ENCODE measurements at places on chromosomes 2 and 18.

GRCh38 chr2:236803621-236804020 lies 234.0 kb downstream of the ACKR3 start:
- no peak for DNase-seq

DNA sequence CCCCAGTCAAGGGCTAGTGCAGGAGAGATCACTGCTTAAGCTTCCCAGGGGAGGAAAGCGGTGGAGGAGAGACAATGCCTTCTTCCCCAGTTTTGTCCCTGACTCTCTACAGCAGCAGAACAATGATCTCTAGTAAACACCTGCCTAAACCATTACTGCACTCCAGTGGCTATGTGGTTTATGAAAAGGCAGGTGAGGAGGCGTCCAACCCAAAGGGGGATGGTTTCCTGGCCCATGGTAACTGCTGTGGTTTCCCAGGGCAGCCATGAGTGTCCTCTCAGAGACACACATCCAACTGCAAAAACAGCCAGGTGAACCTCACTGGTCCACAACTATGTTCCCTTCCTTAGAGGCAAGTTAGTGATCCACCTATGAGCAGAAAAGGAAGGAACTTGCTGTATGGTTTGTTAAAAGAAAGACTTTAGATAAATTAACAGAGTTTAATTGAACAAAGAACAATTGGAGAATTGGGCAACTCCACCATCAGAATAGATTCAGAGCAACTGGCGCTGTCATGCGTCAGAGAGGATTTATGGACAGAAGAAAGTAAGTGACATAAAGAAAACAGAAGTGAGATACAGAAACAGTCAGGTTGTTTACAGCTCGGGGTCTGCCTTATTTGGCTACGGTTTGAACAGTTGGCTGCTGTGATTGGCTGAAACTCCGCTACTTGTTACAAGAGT lies 4.8 kb upstream of the TTC39C start:
- DNase-seq = no peak

DNA sequence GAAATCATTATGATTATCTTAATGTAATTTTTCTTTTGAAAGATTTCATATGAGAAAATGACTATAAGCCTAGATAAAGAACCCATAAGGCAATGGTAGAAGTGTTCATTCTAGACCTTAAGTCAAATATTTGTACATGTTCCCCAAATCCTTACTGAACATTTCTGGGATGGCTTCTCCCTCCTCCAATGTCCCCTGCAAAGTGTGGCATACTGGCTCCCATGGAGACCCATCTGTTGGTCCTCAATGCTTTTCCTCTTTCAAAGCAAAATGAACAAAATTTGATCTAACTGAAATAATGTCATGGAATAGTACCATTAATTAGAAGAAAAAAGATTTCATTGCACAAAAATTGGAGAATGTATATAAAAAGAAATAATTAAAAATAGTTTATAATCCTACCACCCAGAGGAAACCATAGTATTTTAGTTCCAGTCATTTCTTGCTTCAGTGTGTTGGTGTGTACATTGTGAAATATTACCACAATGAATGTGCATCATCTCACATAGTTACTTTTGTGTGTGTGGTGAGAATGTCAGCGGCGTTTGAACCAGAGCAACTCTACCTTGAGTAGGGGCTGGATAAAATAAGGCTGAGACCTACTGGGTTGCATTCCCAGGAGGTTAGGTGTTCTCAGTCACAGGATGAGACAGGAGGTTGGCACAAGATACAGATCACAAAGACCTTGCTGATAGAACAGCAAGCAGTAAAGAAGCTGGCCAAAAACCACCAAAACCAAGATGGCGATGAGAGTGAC lies 181.3 kb downstream of the UXS1 start:
- no peak for DNase-seq

- no peak for DNase-seq
Measured at GRCh38 chr2:18005411-18005810, 126.9 kb downstream of the KCNS3 start.

GRCh38 chr2:167792126-167792525 lies 455.3 kb downstream of the STK39 start:
- DNase-seq = no peak

GRCh38 chr2:179239195-179239594 lies 25.4 kb downstream of the SESTD1 start:
- DNase-seq = no peak

DNA sequence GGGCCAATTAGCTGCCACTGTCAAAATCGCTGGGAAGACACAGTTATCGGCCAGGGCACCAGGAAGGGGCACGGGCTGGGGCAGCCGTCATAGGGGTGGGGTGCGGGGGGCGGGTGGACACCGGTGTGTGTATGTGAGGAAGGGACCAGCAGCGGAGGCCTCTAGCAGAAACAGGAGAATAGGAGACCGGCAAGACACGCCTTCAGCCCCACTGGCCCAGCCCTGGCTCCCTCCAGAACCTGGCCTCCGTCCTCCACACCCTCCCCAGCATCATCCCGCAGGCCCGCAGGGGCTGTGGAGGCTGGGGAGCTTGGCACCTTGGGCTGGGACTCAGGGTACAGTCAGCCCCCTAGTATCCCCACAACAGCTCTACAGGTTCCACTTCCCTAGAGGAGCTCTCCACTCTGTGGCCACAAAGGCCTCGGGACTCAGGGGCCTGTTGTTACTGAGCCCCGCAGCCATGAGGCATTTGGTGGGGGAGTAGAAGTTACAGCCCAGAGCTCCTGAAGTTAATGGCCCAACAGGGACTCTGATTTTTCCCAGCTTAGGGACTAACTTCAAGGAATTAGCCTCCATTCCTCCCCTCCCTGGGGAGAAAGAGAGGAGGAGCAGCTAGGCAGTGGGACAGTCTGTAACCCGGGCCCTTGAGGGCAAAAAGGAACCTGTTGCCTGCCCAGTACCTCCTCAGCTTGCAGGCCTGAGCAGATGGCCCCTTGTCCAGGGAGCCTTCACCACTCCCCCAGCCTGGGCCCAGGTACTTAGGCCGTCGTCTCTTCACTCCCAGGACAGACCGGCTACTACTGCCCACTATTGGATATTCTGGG lies 19.9 kb downstream of the SH2D6 start:
- DNase-seq = no peak

DNA sequence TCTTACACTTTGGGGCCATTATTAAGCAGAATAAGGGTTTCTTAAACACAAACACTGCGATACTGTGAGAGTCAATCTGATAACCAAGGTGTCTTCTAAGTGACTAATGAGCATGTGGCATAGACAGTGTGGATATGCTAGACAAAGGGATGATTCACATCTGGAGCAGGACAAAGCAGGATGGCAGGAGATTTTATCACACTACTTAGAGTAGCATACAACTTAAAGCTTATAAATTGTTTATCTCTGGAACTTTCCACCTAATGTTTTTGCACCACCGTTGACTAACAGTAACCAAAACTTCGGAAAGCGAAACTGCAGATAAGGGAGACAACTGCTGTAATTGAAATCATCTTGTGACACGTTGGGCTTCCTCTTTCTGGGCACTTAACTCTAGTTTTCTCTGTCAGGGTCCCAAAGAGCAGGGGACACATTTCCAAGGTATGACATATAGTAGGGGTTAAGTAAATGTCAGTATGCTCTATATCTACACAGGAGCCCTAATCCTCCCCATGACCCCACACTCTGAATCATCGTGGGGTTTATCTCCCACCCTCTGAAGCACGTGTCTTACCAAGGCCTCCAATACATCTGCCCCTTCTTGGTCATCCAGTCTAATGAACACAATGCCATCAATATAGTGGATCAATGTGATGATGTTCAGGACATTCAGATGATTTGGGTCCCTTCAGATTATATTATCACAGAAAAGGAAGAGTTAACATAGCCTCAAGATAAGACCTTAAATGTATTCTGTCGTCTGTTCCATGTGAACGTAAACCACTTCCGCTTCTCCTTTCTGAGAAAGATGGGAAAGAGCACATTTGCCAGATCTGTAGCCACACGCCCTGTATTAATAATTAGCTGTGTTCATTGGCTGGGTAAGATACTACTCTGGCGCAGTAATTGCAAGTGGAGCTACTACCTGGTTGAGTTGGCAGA lies 78.7 kb downstream of the FTCDNL1 start:
- DNase-seq = no peak

- no peak for DNase-seq
Measured at GRCh38 chr18:24799176-24799575, 338.7 kb downstream of the HRH4 start.

DNA sequence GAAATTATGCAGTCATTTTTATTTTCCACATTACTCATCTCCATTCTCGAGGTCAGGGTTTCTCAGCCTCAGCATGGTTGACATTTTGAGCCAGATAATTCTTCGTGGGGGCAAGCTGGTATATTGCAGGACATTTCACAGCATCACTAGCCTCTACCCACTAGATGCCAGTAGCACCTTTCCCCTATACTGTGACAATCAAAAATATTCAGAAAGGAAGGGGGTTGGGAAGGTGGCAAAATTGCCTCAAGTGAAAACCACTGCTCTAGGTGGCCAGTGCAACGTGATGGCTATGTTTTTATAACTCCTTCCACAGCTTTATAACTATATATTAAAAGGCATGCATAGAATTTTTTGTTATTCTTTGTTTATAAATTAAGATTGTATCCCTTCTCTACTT lies 294.5 kb downstream of the CNTNAP5 start:
- DNase-seq = no peak

DNA sequence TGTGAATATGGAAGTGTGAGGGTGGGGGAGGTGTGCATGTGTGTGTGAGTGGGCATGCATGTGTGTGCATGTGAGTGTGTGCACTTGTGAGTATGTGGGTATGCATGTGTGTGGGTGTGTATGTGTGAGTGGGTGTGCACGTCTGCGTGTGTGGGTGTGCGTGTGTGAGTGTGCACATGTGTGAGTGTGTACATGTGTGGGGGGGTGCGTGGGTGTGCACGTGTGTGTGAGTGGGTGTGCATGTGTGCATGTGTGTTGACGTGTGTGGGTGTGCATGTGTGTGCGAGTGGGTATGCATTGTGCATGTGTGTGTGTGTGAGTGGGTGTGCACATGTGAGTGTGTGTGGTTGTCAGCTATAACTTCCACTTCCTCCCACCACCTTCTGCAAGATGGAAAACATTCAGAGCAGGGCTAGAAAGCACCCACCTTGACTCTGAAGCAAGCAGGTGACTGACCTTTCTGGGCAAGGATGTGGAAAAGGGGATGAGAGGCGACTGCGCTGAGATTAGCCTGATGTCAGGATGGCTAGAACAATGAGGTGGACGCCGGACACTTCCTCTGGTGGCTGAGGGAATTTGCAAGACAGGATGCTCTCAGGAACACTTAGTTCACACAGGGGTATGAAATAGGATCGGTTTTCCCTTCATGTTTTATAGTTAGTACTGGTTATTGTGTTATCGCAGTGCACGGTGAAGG lies 103.6 kb downstream of the ACKR3 start:
- no peak for DNase-seq

DNA sequence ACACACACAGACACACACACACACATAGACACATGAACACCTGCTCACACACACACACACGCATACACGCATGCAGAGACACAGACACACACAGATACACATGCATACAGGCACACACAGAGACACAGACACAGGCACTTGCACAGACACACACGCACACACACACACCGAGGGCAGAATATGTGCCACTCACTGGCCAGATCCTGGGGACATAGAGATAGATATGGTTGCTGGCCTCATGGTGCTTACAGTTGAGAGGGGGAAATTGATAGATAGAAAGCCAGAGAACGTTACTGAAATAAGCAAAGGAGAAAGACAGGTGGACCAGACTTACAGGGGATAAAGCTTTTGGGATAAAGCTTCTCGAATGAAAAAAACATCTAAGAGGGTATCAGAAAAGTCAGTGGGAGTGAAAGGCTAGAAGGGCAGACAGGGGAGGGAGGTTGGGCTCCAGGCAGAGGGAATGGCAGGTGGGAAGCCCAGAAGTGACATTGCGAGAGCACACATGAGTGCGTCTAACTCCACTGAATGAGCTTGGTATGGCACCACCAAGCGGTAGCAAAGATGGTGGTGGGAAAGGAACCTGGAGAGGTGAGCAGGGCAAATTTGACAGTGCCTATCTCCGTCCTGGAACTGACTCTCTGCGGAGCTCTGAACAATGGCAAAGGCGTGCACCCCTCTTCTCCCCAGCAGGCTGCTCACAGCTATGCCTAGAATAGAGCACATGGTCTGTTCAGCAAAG lies 390.1 kb upstream of the TRIB2 start:
- DNase-seq = no peak

- DNase-seq = no peak
Measured at GRCh38 chr18:36297417-36298125, at the start of gene FHOD3. TSS of gene FHOD3 (plus strand) at chr18:36297713. CDS start at chr18:36297836, 123 bp downstream.

GRCh38 chr2:136207030-136207623 lies 89.2 kb upstream of the CXCR4 start:
- DNase-seq = no peak

DNA sequence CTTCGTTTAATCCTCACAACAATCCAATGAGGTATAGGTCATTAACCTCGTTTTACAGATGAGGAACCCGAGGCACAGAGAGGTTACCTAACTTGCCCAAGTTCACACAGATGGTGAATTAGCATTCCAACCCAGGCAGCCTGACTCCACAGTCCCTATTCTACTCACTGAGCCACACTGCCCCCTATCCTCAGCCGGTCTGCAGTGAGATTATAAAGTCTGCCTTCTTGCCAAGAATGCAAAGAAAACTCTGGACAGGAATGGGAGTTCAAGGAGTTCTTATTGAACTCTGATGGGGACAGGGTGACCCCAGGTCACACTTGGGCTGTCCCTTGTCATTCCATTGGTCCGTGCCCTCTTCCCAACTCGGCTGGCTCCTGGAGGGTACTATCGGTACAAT lies 118.1 kb upstream of the MSH6 start:
- no peak for DNase-seq

DNA sequence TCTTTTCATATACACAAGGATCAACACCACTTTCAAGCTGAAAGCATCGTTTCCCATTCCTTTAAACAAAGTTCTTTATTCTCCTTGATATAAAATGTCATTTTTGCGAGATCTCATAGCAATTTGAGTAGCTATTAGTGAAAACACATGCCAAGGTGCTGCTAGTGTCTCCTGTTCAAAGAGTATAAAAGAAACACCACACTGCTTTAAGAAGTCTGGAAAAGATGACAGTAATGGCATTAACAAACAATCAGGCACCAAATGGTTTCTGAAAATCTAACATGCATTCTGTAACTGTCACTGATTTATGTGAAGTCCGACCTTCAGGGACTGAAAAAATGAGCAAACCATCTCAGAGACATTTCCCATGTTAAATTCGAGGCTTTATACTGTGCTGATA lies 2.4 kb downstream of the CCBE1 start:
- DNase-seq = no peak

DNA sequence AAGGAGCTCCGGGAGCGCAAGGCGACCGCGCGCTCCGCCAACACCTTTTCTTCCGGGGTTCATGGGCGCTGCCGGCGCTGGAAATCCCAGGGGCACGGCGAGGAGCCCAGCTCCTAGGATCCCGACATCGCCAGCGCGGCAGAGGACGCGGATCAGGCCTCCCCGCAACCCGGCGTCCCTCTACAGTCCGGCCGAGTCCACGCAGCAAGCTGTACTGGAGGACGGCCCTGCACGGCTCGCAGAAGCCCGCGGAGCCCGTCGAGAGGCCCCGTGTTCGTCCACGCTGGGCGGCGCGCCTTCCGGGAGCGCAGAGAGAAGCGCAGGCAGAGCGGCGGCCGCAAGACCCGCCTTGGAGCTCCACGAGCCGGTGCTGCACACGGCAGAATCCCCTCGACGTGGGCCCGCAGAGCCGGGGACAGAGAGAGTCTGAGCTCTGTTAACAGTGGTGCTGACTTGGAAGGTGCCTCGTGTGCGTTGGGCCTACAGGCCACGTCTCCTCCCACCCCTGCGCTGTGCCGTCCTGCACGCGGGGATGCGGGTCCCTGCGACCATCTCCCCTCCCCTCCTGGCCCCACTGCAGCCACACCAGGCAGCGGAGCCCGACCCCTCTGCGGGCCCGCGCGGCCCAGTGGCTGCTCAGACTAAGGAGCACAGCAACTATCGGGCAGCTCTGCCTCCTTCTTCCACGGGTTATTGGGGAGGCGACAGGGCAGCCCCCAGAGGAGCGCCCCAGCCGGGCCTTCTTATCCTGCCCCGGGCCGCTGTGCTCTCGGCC lies 28.1 kb upstream of the PTPN2 start:
- no peak for DNase-seq
